ENCODE measurements at places on chromosomes 5 and 9.

GRCh38 chr5:64506567-64507263, 900 bp downstream of the RGS7BP start:
- no peak for DNase-seq

- DNase-seq = no peak
Observed at GRCh38 chr9:27563738-27564430, 9.4 kb downstream of the C9orf72 start.

DNA sequence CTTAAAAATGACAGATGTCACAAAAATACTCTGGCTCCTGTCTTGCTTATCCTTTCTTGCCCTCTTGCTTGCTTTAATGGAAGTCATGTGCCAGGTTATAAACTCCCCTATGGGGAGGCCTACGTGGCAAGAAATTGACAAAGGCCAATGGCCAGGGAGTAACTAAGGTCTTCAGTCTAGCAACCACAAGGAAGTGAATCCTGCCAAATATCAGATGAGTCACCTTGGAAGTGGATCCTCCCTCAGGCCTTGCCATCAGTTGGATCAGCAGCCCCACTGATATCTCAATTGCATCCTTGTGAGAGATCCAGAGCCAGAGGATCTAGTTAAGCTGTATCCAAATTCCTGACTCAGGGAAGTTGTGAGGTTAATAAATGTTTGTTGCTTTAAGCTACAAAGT, 82.8 kb downstream of the CAAP1 start:
- peak; percentile 29 for DNase-seq

GRCh38 chr9:126144603-126145456, 181.8 kb upstream of the MVB12B start:
- DNase-seq = no peak

- no peak for DNase-seq
Observed at GRCh38 chr9:16112116-16112515, 559.3 kb downstream of the CCDC171 start.

DNA sequence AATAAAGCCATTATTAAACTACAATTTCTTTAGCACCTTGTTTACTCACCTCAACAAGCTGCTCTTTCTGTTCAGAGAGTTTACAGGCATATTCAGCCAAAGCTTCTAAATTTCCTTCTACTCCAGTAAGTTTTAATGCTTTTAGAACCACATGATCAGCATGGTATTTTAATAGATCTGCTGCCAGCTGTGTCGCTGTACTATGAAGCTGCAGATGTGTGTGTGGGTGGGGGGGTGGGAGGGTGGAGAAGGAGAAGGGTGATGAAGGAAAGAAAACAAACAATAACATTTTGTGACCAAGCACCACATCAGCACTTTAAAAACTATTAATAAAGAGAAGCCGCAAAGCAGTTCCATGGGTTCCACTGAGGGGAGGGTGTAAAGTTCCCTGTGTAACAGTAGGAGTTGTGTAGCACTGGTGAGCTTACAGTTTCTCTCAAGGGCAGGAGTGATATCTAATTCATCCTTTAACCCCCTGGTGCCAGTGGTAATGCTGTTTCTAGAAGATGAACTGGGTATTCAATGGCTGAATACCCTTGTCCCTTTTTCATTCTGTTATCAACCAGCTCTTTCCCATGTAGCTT, 38.5 kb downstream of the ABITRAM start:
- DNase-seq = no peak

GRCh38 chr5:148070621-148071020, 6.8 kb downstream of the SPINK5 start:
- DNase-seq = no peak

DNA sequence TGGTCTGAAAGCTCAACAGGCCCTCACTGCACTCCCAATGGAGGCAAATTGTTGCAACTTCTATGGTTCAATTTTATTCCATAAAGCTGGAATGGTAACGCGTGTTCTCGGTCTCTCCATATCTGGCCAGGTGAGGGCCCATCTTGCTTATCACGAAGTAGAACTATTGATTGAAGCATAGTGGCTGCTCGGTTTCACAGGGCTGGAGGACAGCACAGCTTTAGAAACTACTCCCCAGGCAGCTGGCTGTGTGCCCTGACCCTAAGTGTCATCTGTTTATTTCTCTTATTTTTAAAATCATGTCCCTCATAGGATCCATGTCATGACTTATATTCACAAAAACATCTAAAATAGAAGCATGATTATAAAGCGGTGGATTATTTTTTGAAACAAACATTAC, 223.4 kb downstream of the NPR3 start:
- DNase-seq = no peak

All from kidney epithelial cell (primary cell).